Stimulated activated CD4-positive, alpha-beta T cell treated with anti-CD3 and anti-CD28 coated beads, Interleukin-2, amount 100 ng/mL, for 48 hours (primary cell): ENCODE measurements at places on chromosomes 4 and X.

- DNase-seq, result no peak
Observed at GRCh38 chrX:74557378-74557777, 57.0 kb downstream of the RLIM start.

- no peak for DNase-seq
Observed at GRCh38 chrX:120664081-120664480, 34.2 kb upstream of the C1GALT1C1 start.

DNA sequence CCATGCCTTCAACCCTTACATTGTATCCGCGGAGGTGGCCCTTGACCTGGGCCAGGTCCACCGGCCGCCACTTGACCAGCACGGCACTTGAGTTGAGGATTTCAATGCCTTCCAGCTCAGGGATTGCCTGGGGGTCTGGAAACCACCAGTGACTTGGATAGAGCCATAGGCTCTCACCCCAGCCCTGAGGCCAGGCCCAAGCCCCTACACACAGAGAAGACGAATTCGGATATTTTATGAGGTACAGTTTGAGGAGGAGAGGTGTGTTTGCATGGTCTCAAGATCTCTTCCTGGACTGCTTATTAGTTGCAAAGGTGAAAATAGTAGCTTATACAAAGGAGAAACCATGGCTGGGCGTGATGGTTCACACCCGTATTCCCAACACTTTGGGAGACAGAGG, 20.3 kb downstream of the L1CAM start:
- DNase-seq, result no peak

DNA sequence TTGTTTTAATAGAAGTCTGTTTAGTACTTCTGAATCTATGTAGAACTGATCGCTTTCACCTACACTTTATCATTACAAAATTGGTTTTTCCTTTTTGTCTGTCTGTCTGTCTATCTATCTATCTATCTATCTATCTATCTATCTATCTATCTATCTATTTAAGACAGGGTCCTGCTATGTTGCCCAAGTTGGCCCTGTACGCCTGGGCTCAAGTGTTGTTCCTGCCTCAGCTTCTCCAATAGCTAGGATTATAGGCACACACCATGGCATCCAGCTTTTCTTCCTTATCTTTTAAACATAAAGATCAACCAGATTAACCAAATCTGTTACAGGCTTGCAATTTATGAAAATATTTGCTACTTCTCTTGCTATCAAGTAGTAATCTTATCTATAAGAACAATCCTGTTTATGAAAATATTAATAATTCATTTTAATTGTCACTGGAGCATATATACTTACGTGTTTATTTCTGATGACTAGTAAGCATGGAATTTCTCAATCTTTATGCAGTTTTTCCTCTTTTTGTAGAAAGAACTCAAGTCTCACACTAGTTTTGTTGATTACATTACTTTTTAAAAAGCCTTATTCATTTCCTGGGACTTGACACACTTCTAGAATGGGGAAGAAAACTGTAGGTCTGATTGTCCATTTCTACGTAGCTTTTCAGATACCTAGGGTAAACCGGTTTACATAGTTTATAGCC, 24.5 kb downstream of the KIAA0232 start:
- DNase-seq, result no peak

- no peak for DNase-seq
Observed at GRCh38 chr4:112840619-112841018, 203.7 kb downstream of the LARP7 start.

DNA sequence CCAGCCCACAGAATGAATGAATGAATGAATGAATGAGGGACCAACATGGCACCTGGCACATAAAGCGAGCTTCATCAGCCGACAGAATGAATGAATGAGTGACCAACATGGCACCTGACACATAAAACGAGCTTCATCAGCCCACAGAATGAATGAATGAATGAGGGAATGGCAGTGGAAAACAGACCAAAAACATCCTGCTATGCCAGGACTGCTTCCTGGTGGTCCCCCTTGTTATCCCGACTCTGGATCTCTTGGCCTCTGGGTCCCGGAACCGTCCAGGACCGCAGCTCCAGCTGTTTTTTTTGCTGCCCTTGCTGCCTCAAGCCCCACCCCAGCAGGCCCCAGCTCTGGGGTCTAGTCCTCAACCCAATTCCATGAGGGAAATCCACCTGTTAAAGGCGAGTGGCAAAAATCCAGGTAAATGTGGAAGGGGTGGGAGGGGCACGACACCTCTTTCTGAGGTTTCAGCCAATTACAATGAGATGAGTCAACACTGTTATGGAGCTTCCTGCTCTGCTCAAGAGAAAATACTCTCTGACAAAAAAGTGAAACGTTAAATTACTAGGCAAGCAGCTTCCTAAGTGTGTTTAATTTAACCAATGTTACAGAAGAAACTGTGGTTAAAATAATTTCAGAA, 72.0 kb upstream of the MTNR1A start:
- DNase-seq, result no peak
